ENCODE measurements at places on chromosomes 7 and 10.

- no peak for DNase-seq
Measured at GRCh38 chr7:101728128-101728527, 89.3 kb upstream of the CUX1 start.

GRCh38 chr7:28725911-28726310 lies 232.2 kb downstream of the TRIL start:
- DNase-seq, result no peak

DNA sequence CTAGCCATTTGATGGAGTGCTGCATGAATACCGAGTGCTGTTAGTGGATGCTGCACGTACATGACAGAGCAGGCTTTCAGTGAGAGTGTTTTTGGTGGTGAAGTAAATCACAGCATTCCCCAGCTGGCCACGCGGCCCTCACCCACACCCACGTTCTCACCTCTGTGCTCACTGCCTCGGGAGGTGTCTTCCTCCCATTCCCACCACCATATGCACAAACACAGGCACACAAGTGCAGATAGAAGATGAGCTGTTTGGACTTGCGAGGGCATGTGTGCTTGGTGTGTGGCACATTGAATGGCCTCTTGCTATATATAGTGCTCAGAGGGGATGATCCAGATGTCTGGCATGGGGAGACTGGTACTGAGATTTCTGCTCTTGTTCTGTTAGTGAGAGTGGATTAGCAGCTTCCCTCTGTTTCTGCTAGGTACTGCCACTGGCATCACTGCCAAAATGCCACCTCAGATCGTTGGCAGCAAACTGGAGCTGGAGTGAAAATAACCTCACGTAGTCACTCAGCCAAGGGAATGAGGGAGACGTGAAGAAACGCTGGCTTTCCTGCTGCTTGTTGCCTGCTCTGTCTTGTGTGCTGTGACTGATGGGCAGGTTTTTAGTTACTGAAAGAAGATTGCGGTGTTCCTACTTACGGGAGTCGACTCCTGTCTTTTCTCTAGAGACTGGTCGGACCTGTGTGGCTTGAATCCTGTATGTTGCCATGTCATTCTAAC lies 19.1 kb downstream of the DNAJB6 start:
- DNase-seq, result no peak

DNA sequence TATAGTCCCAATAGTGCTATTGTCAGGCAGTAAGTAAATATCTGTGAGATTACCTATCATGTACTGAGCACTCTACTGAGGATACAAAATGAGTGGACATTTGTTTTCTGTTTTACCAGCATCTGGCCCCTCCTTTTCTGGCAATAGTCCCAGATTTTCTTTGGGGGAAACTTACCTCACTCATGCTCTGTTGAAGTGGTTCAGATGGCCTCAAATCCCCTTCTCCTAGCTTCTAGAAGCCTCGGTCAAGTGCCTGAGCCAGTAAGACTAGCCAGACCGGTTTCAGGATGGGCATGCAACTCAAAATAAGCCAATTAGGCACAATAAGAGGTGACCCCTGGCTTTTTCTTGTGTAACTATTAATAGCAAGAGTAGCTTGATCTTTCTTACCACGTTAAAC lies 19.7 kb downstream of the TRDMT1 start:
- DNase-seq, result no peak

DNA sequence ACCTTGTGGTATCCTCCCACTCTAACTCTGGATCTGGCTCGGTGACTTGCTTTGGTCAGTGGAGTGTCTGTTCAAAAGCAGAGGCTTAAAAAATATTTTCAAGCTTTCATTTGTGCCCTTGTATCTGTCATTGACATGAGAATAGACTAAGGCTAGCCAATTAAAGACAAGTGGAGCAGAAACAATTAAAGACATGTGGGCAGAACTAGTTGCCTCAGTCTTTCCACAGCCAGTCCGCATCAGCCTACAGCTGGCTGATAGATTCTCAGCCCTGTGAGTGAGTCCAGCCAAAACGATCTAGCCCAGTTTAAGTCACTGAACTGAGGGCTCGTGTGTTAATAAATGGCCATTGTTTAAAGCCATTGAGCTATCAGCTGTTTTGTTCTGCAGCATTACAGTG lies 185.2 kb upstream of the DGKB start:
- peak; percentile 27 for DNase-seq

GRCh38 chr10:48550977-48551376 lies 53.9 kb downstream of the ARHGAP22 start:
- DNase-seq, result no peak

DNA sequence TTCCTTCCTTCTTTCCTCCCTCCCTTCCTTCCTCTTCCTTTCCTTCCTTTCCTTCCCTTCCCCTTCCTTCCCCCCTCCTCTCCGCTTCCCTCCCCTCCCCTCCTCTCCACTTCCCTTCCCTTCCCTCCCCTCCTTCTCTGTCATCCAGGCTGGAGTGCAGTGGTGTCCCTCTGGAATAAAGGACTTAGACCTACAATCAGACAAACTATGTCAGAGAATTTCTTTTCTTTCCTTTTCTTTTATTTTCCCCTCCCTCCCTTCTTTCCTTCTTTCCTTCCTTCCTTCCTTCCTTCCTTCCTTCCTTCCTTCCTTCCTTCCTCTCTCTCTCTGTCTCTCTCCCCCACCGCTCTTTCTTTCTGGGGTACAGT lies 242.2 kb downstream of the GATA3 start:
- DNase-seq, result no peak

DNA sequence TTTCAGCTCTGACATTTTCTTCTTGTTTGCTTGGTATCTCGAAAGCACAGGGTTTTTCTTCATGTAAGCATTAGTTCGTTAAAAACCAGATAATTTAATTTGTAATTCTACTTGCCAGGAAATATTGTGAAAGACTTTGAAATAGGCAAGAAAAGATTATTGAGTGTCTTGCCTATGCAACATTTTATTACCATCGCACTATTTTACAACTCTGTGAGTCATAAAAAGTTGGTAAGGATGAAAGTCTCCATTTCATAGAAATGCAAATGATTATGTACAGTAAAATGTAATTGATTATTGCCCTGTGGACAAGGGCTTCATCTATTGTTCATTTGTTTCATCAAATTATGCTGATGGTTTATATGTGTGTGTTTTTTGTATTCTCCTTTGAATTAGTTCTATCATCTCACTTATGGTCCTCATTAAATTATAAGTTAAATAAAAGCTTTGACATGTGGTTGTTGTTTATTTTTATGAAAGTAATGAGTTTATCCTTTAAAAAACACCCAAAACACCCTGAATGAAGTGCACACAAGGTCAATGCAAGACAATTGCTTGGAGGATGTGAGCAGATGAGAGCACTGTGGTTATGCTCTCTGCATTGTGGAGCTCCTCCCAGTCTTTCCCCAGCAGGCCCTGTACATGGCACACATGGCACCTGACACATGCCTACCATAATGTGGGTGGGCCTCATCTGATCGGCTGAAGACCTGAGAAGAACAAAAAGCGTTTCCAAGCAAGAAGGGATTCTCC lies 230.8 kb downstream of the CXCL12 start:
- no peak for DNase-seq

- DNase-seq, result no peak
Measured at GRCh38 chr7:91206361-91206960, 57.8 kb upstream of the FZD1 start.

- no peak for DNase-seq
Measured at GRCh38 chr7:66913118-66914037, 7.6 kb upstream of the TMEM248 start.

DNA sequence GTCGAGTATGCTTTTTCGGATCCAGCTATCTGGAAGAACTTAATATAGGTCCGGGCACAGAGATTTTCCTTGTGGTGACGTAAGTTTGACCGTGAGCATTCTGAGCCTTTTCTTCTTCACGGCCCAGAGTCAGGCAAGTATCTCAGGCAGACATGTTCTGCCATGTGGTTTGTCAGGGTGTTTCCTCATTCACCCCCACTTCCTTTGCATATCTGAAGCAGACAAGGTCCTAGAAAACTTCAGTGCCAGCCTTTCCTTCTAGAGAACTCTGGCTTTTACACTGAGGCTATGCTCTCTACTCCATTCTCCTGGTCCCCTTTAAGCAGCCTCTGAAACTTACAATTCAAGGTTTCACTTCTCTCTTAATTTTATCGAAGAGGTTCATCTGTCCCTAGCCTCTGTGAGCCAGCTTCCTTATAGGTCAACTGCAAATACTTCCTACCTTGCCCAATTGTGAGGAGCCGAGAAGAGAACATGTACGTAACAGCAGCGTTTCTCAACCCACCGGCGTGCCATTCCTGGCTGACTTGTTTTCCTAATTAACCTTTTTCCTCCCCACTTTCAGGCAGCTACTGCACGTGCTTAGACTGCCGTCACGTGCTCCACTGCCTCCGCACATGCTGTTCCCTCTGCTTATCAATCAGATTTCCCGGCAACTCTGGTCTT lies 47.3 kb downstream of the CDCA7L start:
- no peak for DNase-seq

- DNase-seq, result no peak
Measured at GRCh38 chr10:122471531-122472177, 10.3 kb downstream of the HTRA1 start.

- no peak for DNase-seq
Measured at GRCh38 chr10:103781329-103782061, 73.9 kb downstream of the SH3PXD2A start.

DNA sequence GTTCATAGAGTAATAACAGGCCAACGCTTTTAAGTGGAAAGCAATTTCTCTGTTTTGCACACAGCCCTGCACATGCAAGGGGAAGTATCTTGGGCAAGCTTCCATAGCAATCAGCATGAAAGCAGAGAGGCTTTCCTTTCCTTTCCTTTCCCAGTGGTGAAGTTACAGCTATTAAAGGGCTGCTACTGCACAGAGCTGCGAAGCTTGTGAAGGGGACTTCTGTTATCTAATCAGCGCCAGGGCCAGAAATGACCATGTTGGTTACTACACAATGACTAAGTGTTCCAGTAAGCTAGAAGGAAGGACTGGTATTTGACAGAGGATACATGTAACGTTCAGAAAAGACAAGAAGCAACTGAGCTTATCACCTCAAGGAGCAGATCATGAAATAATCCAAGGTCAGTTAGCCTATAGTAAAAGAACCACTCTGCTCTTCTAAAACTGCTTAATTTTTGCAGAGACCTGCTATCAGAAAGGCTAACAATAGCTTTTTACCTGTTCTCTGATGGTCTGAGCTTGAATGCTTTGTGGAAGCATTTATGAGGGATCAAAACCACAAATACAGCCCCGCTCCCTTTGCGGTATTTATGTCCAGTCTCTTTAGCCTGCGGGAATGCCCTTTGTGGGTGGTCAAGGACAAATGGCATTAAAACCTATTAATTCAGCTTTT lies 45.9 kb downstream of the SGMS1 start:
- DNase-seq, result no peak

GRCh38 chr7:95871075-95871848 lies 98.9 kb downstream of the DYNC1I1 start:
- peak; percentile 22 for DNase-seq

- DNase-seq, result peak; percentile 61
Measured at GRCh38 chr10:59098831-59099452, 77.5 kb upstream of the PHYHIPL start.

GRCh38 chr10:110872145-110872983 lies 636 bp downstream of the PDCD4 start:
- DNase-seq, result peak; percentile 57

DNA sequence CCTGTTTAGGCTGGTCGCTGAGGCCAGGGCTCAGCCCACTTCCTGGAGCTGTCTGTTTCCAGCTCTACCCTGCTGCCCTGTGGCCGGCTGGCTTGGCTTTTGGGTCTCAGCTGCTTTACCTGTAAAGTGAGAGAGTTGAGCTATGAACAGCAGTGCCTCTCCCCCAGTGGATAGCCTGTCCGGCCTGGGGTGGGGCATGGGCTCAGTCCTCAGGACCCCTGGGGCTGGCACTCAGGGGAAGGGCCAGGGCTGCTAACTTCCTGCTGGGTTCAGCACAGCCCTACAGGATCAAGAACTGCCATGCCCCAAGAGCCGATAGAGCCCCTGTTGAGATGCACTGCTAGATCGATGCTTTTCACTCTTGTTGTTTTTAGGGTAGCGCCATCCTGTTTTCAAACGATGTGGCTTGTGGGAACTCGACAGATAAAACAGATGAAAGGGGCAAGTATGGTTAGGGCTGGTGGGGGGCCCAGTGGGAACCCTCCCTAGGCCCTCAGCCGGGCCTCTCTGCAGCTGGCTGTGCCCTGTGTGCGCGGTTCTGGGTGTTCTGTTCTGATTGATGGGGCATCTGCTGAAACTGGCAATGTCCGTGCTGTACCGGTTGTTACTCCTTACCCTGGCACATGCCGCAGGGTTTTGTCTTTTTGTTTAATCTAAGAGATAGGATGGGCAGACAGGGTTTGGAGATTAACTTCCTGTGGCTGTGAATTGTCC lies 10.0 kb upstream of the SFRP5 start:
- DNase-seq, result no peak

- no peak for DNase-seq
Measured at GRCh38 chr7:28160551-28160991, 20.0 kb downstream of the JAZF1 start.

GRCh38 chr10:122515588-122516231 lies 44.8 kb upstream of the DMBT1 start:
- DNase-seq, result no peak

Data from NCI-H446 treated with DMSO at 0.1 percent for 48 hours (cell line).